Brain pericyte (primary cell): ENCODE measurements at places on chromosomes 1 and 21.
A peak's percentile ranks its signal among the peaks of the same experiment; 100 is the strongest.

DNA sequence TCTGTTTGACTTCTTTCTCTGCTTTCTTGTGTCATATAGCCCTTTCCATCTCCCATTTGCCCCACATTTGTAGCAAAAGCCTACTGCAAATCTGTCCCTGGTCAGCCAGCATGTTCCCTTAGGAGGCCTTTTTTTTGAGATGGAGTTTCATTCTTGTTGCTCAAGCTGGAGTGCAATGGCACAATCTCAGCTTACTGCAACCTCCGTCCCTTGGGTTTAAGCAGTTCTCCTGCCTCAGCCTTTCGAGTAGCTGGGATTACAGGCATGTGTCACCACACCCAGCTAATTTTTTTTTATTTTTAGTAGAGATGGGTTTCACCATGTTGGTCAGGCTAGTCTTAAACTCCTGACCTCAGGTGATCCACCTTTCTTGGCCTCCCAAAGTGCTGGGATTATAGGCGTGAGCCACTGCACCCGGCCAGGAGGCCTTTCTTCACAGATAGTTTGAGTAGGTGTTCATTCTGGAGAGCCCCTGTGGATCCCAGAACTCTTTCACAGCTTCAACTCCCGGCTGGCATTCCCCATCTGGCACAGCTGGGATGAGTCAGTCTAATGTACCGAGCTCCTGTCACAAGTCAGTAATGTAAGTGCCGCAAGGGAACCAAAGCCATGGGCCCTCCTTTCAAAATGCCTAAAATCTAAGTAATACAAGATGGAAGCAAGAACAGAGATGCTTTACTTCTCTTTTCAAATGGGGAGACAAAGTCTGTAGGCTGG lies 9.4 kb upstream of the NHLH1 start:
- DNase-seq = no peak

GRCh38 chr1:13829152-13829769 lies 129.3 kb downstream of the PRDM2 start:
- DNase-seq = no peak

GRCh38 chr1:223319398-223319797 lies 44.6 kb downstream of the SUSD4 start:
- no peak for DNase-seq

GRCh38 chr1:12028248-12028647 lies 8.9 kb downstream of the MIIP start:
- DNase-seq = no peak

GRCh38 chr1:91725989-91726721 lies 159.8 kb downstream of the TGFBR3 start:
- DNase-seq = peak; percentile 56

GRCh38 chr1:29682171-29682918 lies 446.0 kb downstream of the PTPRU start:
- DNase-seq = no peak

DNA sequence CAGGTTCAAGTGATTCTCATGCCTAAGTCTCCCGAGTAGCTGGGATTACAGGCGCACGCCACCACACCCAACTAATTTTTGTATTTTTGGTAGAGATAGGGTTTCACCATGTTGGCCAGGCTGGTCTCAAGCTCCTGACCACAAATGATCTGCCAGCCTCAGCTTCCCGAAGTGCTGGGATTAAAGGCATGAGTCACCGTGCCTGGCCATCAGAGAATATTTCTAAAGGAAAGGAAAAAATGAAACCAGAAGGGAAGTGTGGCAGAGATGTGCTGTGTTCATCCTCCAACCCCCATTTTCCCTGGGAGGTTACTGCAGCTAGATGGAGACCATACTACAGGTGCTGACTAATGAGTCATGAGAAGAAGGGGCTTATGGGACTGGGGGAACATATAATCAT lies 964.1 kb downstream of the TTLL7 start:
- DNase-seq = no peak

DNA sequence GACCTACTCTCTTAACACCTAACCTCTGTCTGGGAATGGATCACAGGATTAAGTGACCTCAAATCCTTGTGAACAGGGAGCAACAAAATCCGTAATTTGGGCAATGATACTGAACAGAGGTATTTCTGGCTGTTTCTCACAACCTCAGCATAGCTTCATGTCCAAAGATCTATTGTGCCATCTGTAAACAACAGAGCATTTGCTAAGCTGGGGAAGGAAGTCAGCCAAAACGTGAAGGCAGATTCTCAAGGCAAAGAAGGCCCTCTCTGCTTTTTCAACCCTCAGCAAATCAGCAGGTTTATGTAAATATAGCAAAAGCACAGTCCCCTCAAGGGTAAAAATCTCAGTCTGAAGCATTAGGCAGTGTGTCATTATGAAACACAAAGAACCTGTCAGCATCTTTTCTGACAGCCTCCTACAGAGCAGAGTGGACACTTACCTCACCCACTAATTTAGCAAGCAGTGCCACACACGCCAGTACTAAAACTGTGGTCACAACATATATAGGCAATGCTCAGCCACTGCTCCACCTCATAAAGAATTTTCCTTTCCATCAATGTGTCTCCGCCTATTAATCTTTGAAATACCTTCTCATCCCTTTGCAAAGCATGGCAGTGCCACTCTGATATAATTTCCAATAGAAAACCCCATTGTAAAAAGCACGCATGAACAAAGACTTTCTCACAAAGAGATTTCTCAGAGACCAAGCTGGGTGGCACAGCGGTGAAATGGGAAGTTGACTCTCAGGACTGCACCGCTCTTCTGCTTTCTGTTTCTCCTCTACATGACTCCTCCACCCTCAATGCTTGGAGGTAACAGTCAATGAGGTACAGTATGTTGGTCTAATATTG lies 188.0 kb downstream of the RERE start:
- DNase-seq = no peak

- DNase-seq = no peak
Observed at GRCh38 chr1:10555635-10556429, 81.1 kb downstream of the PEX14 start.

GRCh38 chr1:3780901-3781300 lies 8.4 kb downstream of the SMIM1 start:
- DNase-seq = no peak

DNA sequence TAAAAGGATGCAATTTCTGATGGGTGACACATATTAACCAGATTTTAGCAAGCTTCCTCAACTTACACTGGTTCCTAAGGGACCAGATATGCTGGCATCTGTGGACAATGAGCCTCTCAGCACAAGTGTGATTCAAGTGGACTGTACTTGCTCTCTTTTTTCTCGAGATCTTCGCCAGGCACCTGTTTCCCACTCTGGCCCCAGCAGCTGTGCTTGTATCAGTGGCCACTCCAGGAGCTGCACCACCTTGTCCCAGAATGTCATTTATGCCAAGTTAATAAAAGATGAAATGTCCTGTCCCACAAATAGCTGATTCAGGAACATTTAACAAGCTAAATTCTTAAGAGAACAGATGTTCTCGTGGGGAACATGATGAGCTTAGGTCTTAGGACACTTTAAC lies 14.6 kb downstream of the C1orf198 start:
- no peak for DNase-seq

- DNase-seq = no peak
Observed at GRCh38 chr1:172394141-172394751, 26.2 kb upstream of the C1orf105 start.

- DNase-seq = peak; percentile 11
Observed at GRCh38 chr1:179025975-179026812, 500 bp downstream of the FAM20B start.

DNA sequence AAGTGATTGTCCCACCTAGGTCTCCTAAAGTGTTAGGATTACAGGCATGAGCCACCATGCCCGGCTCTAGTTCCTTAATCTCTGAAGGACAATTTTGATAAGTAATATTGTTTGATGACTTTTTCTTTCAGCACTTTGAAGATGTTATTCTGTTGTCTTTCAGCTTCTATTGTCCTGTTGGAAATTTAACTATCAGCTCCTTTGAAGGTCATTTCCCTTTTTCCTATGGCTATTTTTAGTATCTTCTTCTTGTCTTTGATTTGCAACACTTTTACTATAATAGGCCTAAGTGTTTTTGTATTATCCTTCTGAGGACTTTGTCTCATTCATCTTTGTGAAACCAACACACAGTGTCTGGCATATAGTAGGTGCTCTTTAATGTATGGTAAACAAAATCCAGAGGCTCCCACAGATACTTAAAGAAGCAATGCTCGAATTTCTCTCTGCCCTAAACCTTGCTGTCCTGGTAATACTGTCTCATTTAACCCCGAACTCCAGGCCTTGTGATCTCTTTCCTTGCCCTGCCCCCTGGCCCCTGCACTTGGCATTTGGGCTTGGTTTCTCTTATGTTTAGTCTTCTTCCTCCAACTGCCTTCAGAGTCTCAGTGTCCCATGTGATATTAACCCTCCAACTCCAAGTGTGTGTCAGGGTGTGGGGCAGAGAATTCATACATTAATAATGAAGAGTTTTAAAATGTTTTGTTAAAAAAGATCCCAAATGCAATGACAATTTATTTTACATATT lies 19.0 kb upstream of the AGO1 start:
- no peak for DNase-seq

- DNase-seq = no peak
Observed at GRCh38 chr1:166145499-166145898, 21.3 kb downstream of the FAM78B start.

DNA sequence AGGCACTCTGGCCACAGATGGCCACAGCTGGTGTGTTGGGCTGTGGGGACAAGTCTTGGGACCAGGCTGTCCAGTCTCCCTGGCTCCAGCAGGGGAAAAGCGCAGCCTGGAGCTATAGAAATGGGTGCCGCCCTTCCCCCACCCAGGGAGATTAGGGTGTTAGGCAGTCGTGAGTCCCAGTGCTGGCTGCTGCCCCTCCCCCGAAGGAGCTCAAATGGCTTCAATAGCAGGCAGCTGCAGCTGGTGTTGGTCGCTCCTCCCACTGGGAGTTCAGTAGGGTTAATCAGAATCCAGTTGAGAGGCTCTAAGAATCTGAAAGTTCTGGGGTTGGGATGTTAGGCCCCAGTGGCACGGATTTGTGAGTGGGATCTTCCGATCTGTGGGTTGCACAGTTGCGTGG lies 595.6 kb upstream of the PKN2 start:
- no peak for DNase-seq

GRCh38 chr1:177800400-177801088 lies 169.3 kb downstream of the SEC16B start:
- no peak for DNase-seq
